ENCODE measurements at places on chromosomes 5 and 9.
A peak's percentile ranks its signal among the peaks of the same experiment; 100 is the strongest.

DNA sequence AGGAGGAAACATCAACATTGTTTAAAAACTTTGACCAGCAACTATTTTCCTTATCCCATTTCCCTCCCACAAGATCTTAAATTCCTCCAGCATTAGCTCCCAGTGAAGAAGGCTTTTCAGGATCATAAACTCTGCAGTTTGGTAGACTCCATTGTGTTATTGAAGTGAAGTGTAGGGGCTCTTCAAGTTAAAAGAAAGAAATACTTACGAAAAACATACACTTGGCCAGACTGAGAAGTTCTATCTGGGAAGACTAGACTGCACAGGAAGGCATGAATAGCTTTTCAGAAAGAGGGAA, 22.3 kb downstream of the LIFR start:
- DNase-seq = no peak

GRCh38 chr5:72386639-72387038, 66.5 kb downstream of the PTCD2 start:
- DNase-seq = no peak

- DNase-seq = no peak
Measured at GRCh38 chr9:126151031-126151685, 175.5 kb upstream of the MVB12B start.

DNA sequence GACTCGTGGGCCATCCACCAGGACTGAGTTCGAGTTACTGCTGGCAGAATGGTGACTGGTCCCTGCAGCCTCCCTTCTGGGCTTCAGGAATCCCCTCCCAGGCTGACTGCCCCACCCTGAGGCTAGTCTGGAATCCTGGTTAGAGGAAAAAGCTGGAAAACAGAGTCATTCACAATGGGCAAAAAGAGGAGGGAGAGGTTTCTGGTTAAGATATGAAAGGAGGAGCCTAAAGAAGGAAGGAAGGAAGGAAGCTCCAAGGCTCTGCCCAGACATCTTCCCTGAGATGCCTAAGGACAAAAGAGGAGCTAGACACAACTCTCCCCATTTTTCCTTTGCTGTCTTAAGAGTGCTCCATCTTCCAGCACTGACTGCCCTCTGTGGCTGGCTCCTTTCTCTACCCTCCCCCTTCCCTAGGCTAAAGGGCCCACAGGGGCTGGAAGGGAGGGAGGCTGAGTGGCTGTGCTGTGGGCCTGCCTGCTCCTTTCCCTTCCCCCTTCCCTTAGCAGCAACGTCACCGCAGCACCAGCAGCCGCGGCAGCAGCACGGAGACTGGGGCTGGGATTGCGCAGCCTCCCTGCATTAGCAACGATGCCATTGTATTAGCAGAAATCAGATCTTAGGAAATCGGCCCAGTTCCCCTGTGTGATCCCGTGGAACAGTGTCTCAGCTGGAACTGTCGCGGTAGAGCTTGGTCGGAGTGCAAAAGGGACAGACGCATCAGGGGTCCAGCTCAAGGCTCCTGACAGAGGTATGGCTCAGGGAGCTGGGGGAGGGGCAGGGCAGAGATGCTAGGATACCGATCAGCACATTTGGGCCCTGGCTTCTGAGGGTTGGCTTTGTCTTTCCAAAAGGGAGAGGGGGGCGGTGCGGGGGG, 48.7 kb downstream of the RUSC2 start:
- no peak for DNase-seq

GRCh38 chr9:86629530-86629929, 275.3 kb upstream of the TUT7 start:
- no peak for DNase-seq

- DNase-seq = no peak
Measured at GRCh38 chr5:51988634-51989033, 605.4 kb downstream of the ISL1 start.

GRCh38 chr5:111345731-111346130, 121.5 kb downstream of the CAMK4 start:
- DNase-seq = no peak

GRCh38 chr9:124263213-124263612, 5.5 kb downstream of the NEK6 start:
- no peak for DNase-seq

DNA sequence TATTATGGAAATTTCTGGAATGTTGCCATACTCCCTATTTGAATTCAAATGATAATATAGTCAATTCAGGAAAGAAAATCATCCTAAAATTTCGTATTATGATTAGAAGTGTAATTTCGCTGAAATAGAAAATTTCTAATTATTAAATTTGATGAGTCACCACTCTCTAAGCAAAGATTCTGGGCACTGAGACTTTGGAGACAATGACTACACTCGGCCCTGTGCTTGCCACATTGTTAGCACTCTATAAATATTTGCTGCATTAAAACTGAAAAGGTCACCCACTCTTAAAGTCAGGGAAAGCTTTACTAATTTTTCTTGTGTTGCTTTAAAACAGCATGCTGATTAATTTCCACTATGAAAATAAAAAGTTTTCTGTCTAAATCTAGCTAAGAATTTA, 240.3 kb downstream of the TLE4 start:
- DNase-seq = no peak

GRCh38 chr9:96192710-96193109, 109.3 kb downstream of the HSD17B3 start:
- no peak for DNase-seq

DNA sequence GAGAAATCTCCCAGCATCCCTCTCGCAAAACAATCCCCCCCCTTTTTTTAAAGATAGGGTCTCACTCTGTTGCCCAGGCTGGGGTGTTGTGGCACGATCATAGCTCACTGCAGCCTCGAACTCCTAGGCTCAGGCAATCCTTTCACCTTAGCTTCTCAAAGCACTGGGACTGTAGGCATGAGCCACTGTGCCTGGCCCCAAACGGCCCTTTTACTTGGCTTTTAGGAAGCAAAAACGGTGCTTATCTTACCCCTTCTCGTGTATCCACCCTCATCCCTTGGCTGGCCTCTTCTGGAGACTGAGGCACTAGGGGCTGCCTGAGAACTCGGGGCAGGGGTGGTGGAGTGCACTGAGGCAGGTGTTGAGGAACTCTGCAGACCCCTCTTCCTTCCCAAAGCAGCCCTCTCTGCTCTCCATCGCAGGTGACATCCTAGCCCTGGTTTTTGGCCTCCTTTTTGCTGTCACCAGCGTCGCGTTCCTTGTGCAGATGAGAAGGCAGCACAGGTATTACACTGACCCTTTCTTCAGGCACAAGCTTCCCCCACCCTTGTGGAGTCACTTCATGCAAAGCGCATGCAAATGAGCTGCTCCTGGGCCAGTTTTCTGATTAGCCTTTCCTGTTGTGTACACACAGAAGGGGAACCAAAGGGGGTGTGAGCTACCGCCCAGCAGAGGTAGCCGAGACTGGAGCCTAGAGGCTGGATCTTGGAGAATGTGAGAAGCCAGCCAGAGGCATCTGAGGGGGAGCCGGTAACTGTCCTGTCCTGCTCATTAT, 6.8 kb downstream of the CA9 start:
- no peak for DNase-seq

GRCh38 chr5:11075035-11075805, 314.2 kb upstream of the DAP start:
- no peak for DNase-seq

- DNase-seq = no peak
Measured at GRCh38 chr5:139649082-139649991, 1.2 kb downstream of the CXXC5 start.

- DNase-seq = peak; percentile 43
Measured at GRCh38 chr5:55338810-55339243, 31.0 kb downstream of the MTREX start.

GRCh38 chr9:32490601-32491000, 35.4 kb downstream of the RIGI start:
- no peak for DNase-seq
